Stimulated activated CD4-positive, alpha-beta T cell treated with anti-CD3 and anti-CD28 coated beads, Interleukin-1b, Interleukin-23, amount 100 ng/mL, for 24 hours (primary cell): ENCODE measurements at places on chromosomes 4 and X.
A peak's percentile ranks its signal among the peaks of the same experiment; 100 is the strongest.

- no peak for DNase-seq
Observed at GRCh38 chr4:36303426-36304137, 22.2 kb downstream of the DTHD1 start.

DNA sequence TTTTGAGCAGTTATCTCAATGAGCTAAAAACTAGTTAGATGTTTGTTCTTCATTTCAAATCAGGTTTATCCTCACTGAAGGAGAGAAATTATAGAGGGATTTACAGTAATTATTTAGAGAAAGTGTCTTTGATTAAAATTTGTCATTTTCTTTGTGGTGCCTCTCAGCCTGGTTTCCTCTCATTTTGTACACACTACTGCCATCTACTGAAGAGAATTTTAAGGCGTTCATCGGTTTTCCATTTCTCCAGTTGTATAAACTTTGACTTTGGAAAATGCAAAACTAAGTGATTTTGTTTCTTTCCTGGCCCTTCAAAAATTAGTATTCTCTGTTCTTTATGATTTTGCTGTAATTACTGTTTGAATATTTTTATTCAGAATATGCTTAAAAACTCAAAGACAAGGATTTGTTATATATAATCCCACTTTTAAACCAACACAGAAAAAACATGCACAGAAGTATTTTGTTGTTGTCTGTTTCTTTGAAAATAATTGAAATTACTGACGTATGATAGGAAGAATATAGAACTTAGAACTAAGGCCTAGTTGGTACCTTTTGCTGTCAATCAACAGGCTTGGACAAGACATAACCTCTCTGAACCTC lies 34.4 kb upstream of the ANXA3 start:
- no peak for DNase-seq

GRCh38 chr4:166399021-166399420 lies 526.0 kb downstream of the TLL1 start:
- no peak for DNase-seq

DNA sequence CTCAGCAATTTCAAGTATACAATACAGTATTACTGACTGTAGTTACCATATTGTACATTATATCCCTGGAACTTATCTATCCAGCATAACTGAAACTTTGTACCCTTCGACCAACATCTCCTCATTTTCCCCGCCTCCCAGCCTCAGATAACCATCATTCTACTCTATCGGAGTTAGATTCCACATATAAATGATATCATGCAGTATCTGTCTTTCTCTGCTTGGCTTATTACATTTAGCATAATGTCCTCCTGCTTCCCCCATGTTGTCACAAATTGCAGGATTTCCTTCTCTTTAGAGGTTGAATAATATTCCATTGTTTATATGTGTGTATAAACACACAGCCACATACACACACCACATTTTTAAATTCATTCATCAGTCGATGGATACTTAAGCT lies 218.1 kb downstream of the MAML3 start:
- DNase-seq, result no peak

DNA sequence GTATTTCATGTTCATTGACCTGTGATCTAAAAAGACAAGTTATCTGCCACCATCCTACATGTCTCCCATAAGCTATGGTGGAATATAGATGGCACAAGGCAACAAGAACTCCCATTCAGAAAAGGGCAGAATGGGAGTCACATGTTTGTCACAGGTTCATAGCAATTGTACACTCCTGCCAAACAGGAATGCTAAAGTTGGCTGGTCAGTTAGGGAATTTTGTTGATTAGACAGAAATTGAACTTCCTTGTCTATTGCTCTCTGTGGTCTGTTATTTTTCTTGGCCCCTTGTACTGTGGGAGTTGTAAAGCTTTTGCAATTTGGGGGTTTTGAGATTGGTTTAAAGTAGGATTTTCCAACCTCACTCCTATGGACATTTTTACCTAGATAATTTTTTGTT lies 101.7 kb upstream of the SOD3 start:
- no peak for DNase-seq

- DNase-seq, result no peak
Observed at GRCh38 chrX:96181605-96182004, 503.0 kb upstream of the DIAPH2 start.

DNA sequence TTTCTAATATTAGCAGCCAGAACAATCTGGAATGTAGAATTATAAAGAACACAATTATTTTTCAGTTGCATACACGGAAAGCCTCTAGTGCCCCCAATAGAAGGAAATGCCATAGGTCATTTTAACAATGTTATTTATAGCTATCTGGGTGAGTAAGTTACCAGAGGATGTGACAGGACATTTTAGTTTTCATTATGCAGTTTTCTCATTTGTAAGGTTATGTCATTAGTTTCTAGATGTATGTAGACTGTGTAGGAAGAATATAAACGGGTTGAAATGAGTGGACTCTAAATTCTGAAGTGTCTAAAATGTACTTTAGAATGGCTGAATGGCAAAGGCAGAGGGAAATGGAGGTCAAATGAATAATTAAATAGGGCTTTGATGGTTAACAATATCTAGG lies 213.3 kb downstream of the DTHD1 start:
- no peak for DNase-seq

DNA sequence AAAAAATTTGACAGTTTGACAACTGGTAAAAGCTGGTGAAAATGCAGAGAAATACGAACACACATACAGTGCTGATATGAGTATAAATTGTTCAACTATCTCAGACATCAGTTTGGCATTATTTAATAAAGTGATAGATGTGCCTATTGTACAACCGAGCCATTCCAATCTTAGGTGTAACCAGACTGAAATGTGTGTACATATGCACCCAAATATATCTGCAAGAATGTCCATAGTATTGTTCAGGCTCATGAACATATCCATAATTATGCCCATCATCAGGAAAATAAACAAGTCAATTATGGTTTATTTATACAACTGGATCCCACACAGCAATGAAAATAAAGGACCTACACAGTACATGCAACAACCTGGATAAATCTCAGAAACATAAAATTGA lies 188.9 kb upstream of the DDX53 start:
- DNase-seq, result no peak

GRCh38 chr4:155908187-155909139 lies 5.0 kb downstream of the TDO2 start:
- DNase-seq, result no peak

- peak; percentile 5 for DNase-seq
Observed at GRCh38 chrX:989959-990510, 222.4 kb downstream of the CRLF2 start.

DNA sequence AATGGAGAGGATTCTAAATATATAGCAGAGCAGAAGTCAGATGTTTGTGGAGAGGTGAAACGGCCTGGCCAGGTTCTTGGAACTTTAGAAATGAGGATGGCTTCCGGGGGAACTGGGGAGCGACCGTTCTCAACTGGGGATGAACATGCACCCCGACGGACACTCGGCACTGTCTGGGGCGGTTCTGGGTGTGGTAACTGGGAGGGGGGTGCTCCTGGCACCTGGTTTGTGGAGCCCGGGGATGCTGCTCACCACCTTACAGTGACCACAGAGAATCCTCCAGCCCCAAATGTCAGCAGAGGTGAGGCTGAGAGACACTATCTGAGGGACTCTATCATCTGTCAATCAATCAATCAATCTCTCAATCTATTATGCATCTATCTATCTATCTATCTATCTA lies 69.0 kb upstream of the PPP2R3B start:
- DNase-seq, result no peak

GRCh38 chr4:102321260-102321995 lies 23.9 kb downstream of the SLC39A8 start:
- DNase-seq, result no peak

GRCh38 chr4:39330353-39330752 lies 35.8 kb downstream of the RFC1 start:
- no peak for DNase-seq

DNA sequence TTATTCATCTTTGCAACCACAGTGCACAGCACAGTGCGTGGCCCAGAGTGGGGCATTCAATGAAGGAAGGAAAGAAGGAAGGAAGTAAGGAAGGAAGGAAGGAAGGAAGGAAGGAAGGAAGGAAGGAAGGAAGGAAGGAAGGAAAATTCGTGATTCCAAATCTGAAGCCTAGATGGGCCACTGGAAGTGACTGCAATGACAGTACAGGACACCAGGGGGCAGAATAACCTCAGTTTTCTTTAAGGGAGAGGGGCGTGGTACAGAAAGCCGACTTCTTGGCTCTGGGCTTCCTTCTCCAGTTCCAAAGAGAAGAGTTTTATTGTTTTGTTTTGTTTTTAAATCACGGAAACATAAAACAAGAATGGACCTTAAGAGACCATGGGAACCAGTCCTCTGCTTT lies 47.8 kb downstream of the APLN start:
- peak; percentile 12 for DNase-seq

DNA sequence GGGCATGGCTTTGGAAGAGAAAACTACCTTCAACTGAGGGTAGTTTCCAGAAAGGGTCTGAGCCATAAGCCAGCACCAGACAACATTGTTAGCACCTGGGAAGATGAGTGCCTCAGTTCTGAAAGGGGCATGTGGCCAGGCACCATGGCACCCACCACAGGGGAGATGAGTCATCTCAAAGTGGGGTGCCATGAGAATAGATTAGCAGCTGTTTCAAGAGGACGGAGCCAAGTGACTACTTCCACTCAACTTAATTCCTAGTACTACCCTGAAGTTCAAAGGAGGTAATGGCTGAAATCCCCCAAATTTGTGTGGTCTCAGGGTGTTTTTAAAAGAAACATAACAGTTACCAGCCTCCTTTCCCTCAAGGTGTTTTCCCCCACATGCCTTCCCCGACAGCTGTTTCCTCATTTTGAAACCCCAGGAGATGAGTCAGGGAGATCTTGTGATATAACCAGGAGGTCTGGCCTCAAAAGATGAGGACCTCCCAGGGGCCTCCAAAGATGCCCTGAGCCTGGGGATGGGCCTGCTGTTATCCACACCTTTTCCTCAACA lies 27.8 kb upstream of the FTHL17 start:
- peak; percentile 4 for DNase-seq

GRCh38 chrX:86329174-86329573 lies 180.9 kb downstream of the DACH2 start:
- no peak for DNase-seq

DNA sequence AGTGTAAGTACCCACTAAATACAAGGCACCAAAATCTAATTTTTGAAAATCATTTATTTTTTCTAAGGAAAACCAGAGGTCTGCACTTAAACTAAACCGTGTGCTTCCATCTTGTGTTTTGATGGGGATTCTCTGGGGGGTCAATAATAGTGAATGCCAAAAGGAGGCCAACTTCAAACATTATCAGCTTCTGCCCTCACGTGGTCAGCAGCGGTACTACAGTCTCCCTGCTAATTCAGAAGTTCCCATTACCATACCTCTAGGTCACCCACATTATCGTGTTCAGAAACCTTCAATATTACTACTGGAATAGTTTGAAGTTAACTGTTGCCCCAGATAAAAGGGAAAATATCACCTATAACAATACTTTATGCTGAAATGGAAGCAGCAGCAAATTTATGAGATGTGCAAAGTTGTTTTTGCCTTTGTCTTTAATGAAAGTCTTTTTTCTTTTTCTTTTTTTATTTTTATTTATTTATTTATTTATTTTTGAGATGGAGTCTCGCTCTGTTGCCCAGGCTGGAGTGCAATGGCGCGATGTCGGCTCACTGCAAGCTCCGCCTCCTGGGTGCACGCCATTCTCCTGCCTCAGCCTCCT lies 17.3 kb downstream of the CTPS2 start:
- peak; percentile 65 for DNase-seq

GRCh38 chrX:14673764-14674163 lies 144.4 kb downstream of the GLRA2 start:
- no peak for DNase-seq

- DNase-seq, result no peak
Observed at GRCh38 chrX:104118765-104119164, 6.4 kb downstream of the ZCCHC18 start.

DNA sequence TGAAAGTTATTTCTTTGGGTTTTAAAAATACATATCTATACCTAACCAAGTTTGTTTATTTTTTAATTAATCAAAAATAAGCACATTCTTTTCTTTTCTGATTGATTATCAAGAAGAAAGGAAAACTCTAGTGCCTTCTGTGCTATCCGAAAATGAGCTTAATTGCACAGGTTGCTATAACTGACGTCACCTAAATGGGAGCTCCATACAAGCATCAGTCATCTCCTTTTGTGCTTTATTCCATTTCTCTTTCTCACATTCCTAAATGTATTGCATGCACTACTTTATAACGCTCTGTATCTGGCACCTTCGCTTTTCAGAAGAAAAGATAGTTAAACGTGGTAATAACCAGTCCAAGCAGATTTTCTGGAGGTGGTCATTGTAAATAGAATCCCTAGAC lies 675.0 kb downstream of the STPG2 start:
- DNase-seq, result no peak

DNA sequence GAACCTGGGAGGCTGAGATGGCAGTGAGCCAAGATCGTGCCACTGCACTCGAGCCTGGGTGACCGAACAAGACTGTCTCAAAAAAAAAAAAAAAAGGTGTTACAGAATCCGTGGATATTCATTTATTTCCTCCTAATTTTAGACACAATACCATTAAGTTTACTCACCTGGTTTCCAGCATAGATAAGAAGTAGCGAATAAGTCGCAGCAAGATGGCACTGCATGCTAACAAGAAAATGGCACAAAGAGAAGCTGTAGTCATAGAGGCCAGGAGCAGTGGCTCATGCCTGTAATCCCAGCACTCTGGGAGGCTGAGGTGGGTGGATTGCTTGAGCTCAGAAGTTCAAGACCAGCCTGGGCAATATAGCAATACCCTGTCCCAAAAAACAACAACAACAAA lies 17.0 kb upstream of the MOB1B start:
- no peak for DNase-seq

DNA sequence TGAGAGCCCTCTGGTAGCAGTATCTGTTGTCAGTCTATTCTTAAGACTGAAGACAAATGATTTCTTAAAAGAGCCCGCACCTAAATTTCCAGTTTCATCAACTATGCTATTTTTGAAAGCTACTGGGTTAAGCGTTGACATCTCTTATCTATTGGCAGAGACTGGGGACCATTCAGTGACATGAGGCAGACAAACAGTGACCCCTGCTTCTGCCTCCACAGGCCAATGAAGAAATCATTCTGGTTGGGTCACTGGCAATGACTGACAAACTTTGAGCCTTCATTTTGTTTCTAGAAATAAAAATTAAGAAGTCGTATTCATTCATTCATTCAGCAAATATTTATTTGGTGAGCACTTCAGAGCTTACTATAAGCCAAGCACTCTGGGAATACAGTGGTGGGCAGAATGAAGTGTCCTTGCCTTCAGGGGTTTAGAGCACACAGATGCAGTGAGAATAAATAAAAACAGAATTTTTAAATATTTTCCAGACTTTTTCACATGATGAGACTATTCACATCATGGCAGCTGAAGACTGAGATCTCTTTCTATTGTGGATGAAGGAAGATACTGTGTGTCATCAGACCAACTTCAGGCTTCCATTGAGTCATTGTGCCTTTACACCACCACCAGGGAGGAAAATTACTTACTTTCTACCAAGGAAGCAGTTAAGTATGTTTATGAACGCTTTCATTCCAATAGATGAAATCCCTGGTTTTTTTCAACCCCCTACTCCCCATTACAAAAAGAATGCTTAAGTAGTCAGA lies 36.0 kb downstream of the SORBS2 start:
- no peak for DNase-seq

GRCh38 chrX:9438933-9439494 lies 25.8 kb upstream of the TBL1X start:
- DNase-seq, result no peak

- no peak for DNase-seq
Observed at GRCh38 chr4:93267747-93268146, 560.8 kb upstream of the ATOH1 start.
